GM23338 (cell line): ENCODE measurements at places on chromosomes 7 and 10. TPM values are rescaled to one million over a fixed set of nuclear protein-coding genes. Genes with fewer than 3 reads are reported as not detected.

Gene SDK1
- 5.1 and 10.0 TPM in 2 replicates for total RNA-seq

GRCh38 chr7:115145512-115145911, 223.6 kb downstream of the MDFIC start:
- no peak for DNase-seq

GRCh38 chr10:74969530-74969929, 141.9 kb upstream of the SAMD8 start:
- peak; percentile 12 for DNase-seq

DNA sequence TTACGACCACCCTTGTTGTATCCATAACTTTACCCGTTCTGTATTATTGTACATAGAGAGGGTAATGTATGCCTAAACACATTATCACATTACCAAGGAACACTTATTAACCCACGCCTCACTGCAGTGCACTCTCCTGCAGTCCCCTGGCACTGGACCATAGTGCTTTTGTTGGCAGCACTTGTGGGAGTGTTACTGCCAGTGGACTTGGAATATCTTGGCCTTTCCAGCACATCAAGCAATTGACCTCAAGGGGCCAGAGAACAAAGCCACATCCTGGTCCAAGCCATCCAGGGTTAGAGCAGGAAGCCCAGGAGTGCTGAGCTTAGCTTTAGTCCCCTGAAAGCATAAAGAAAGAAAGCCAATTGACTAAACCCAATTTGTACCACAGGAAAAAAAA, 304.2 kb downstream of the PCDH15 start:
- DNase-seq, result no peak

GRCh38 chr7:24715661-24716479, 41.4 kb downstream of the GSDME start:
- DNase-seq, result peak; percentile 81
